ENCODE measurements at places on chromosomes 6 and 20.

DNA sequence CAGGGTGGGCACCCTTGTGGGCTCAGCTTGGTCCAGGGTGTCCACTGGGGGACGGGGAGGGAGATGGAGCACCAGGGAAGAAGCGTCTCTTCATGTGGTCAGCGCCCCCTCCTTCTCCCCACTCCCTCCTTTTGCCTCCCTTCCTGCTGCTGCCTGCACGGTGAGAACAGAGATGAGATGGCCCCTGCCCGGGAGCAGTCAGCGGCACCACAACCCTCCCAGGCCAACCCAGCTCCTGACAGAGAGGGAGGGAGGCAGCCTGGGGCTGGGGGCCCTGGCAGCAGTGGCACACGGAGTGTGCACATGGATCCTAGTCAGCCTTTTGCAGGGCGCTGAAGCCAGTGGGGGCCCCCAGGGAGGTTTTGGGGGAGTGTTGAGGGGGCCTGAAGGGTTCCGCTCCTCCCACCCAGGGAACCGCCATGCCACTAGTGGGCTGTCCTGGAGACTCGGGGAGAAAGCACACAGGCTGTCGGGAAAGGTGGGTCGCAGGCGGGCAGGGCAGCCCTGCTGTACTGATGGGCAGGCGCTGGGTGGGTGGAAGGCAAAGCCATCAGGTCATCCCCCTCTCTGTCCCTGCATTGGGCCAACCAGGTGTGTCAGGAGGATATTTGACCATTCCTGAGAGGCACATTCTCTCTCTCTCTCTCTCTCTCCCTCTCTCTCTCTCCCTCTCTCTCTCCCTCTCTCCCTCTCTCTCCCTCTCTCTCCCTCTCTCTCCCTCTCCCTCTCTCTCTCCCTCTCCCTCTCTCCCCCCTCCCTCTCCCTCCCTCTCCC is 94.3 kb upstream of the BHLHE23 start:
- DNase-seq: no peak

DNA sequence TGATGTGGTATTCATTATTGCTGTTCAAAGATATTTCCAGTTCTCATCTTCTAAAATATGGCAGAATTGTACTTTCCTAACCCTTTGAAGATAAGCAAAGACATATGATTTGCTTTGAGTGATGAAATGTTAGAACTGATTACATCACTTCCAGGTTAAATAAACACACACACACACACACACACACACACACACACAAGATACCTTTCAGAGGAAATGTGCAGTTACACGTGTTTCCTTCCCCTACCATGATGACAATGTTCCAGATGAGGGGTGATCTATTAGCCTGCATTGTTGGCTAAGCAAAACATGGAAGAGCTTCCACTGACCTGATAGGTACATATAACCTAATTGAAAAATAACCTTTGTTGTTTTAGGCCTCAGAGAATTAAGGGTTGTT is 11.7 kb upstream of the FRK start:
- no peak for DNase-seq

GRCh38 chr6:151027936-151028838 is 162.7 kb downstream of the MTHFD1L start:
- DNase-seq: no peak

DNA sequence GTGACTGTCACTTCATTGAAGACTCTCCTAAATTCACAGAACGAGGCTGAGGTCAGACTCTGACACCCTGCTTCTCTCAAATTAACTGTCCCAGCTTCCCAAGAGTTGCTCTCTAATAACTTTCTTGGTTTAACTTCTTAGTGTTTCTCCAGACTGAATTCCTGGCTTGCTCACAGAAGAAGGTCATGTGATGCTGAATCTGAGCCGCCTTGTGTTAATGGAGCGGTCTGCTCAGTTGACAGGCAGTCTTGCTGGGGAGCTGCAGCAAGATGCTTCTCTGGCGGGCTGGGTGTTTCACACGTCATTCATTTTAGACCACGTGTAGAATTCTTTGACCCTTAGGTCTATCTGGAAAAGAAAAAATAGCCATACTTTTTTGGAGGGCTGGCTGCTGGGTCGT is 107.3 kb downstream of the FOXO3 start:
- DNase-seq: no peak

GRCh38 chr6:26183581-26184366 is 96.5 kb downstream of the HFE start:
- no peak for DNase-seq

- no peak for DNase-seq
These were observed 235.9 kb downstream of the TFAP2C start for GRCh38 chr20:56865055-56865454.

- DNase-seq: no peak
These were observed 105.3 kb downstream of the PHACTR3 start for GRCh38 chr20:59709636-59710035.

DNA sequence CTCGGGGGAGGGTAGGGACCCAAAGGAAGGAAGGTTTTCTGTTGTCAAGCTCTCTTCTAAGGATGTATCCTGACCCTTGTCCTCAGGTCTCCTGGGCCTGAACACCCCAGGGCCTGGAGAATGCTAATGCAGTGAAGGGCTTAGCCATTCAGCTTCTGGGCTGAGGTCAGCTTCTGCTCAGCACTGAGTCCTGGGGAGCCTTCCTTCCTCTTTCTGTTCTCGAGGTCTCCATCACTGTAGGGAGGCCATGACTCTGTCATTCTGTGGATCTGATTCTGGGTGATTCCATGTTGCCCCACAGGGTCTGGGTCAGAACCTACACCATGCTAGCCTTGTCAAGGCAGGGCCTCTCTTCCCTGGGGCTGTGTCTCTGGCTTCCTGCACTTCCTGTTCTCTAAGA is 712.7 kb downstream of the DHX35 start:
- no peak for DNase-seq
